ENCODE measurements at places on chromosomes 3 and 15.

DNA sequence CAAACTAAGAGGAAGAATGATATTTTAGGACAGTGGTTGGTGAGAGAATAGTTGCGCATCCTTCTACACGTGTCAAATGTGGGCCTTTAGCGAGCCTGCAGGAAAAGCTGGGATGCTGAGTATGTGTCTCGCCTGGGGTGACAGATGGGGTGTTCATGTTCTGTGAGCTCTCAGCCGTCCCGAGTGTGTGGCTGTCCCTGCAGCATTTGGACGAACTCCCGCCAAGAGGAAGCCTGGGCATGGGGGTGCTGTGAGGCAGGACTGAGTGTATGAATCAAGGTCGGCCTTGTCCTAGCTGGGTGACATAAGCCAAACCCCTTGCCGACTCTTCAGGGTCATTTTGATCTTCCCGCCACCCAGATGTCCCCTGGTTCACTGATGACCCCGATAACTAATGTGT, 94.8 kb downstream of the CACNA1D start:
- no peak for DNase-seq

- no peak for DNase-seq
Measured at GRCh38 chr3:25652921-25653320, 11.8 kb downstream of the TOP2B start.

- no peak for DNase-seq
Measured at GRCh38 chr3:114879059-114880031, 267.7 kb downstream of the ZBTB20 start.

DNA sequence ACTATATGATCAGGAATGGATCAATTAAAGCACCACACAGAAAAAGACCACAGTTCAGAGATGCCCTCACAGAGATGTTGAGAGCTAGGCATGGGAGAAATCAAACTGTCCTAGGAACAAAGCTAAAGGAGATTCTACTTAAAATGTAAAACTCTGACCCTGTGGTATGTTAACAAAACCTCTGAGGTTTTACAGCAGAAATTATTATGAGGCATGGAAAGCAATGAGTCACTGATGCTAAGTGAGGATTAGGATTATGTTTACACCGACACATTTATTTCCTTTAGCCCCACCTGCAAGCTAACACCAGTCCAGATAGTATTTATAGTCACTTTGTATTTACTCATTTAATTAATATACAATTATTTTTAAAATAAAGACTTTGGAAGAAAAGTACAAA, 1242.2 kb downstream of the OTOL1 start:
- DNase-seq, result no peak

- DNase-seq, result no peak
Measured at GRCh38 chr3:32865383-32865782, 47.6 kb downstream of the TRIM71 start.

DNA sequence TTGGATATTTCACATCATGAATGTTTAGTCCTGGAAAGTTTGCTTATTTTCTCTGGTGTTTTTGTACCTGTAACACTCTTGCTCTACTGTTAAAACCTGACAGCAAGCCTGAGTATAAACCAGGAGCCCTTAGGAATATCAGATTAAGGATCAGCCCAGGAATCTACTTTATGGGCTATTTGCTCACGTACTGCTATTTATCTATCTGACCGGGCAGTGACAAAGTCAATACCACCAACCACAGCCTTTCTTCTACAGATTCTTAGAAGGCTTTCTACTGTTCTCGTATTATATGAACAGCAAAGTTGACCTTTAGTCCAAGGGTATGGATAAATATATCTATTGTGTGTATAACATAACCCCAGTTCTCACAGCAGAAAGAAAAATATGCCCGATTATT, 521.2 kb downstream of the RBMS3 start:
- DNase-seq, result no peak

DNA sequence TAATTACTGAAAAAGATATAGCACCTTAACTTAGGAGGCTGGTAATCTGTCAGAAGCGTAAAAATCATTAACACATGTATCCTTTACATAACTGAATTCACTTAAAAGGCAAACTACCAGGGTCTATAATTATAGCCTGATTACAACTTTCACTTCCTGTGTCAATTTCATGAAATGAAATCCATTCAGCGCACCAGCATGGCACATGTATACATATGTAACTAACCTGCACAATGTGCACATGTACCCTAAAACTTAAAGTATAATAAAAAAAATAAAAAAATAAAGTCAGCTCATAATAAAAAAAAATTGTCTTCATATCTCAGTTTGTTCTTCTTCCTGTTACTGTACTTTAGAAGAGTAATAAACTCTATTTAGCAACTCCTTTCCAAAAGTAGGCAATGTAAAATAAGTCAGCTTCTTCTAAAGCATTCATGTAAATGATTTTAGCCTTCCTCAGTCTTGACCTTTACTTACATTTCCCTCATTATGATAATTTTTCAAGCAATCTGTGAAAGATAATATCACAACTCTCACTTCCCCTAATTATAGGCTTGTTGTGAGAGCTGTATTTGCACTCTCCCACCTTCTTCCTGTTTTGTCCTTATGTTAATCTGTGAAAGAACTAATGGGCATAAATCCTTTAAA, 50.1 kb downstream of the KBTBD8 start:
- no peak for DNase-seq

DNA sequence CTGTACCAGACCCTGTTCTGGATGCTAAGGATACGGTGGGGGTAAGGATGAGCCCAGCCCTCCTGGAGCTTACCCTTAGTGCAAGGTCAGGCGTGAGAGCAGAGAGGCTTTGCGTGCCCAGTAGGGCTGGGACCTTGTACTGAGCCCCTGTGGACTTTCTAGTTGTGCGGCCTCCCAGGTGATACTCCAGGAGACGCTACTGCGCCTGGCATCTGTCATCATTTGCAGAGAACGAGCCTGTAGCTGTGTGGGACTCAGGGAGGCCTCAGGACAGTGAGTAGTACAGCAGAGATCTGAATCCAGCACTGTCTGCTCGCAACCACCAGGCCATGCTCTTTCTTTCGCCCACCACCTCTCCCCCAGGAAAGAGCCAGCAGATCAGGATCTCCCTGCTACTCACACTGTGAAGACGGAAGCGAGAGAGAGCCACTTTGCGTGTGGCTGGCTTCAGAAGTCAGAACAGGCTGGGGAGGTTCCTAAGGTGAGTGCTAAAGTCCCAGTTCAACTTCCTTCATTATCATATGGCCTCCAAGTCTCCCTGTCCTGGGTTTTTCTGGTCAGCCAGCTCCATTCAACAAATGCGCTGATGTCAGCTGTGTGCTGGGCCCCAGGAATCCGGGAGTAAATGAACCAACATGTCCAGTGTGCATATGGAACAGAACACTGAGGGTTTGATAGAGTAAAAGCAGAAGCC, 38.2 kb upstream of the ITGA11 start:
- no peak for DNase-seq

DNA sequence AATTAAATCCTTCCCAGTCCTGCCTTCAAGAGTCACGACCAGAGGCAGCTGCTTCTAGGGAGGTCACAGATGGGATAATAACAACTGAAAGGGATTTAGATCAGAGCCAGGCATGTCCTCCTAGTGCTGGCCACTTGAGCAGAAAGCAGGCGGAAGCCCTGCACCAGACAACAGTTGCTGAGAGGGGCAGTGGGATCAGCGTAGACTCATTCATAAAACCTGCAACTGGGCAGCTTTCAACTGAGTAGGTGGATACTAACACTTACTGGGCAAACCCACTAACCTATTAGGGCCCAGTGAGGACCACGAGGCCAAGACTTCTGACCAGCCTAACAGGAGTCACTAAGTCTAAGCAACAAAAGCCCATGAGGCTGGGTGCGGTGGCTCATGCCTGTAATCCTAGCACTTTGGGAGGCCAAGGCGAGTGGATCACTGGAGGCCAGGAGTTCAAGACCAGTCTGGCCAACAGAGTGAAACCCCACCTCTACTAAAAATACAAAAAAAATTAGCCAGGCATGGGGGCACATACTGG, 67.0 kb downstream of the DAPK2 start:
- no peak for DNase-seq

DNA sequence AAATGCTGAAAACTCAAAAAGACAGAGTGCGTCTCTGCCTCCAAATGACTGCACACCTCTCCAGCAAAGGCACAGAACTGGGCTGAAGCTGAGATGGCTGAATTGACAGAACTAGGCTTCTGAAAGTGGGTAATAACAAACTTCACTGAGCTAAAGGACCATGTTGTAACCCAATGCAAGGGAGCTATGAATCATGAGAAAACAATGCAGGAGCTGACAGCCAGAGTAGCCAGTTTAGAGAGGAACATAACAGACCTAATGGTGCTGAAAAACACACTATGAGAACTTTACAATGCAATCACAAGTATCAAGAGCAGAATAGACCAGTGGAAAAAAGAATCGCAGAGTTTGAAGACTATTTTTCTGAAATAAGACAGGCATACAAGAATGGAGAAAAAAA, 10.1 kb upstream of the AVEN start:
- no peak for DNase-seq

- no peak for DNase-seq
Measured at GRCh38 chr15:93071469-93071936, 17.5 kb downstream of the RGMA start.

DNA sequence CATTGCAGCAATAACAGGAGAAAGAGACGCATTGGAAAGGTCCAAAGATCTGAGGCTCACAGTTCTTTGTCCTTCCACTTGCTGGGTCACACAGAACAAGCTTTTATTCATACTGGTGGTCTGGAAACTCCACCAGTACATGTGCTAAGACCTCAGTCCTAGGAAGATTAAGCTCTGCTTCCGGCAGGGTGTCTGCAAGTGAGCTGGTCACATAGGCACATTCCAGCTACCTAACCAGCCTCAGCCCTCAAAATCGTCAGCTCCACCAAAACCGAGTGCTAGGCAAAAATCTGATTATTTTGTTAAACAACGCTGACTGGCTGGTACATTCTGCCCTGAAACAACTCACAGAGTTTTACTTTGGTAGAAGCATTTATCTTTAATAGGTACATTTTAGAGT, 2.2 kb downstream of the ZBED2 start:
- DNase-seq, result no peak

- DNase-seq, result no peak
Measured at GRCh38 chr3:87298111-87298718, 21.8 kb upstream of the POU1F1 start.

DNA sequence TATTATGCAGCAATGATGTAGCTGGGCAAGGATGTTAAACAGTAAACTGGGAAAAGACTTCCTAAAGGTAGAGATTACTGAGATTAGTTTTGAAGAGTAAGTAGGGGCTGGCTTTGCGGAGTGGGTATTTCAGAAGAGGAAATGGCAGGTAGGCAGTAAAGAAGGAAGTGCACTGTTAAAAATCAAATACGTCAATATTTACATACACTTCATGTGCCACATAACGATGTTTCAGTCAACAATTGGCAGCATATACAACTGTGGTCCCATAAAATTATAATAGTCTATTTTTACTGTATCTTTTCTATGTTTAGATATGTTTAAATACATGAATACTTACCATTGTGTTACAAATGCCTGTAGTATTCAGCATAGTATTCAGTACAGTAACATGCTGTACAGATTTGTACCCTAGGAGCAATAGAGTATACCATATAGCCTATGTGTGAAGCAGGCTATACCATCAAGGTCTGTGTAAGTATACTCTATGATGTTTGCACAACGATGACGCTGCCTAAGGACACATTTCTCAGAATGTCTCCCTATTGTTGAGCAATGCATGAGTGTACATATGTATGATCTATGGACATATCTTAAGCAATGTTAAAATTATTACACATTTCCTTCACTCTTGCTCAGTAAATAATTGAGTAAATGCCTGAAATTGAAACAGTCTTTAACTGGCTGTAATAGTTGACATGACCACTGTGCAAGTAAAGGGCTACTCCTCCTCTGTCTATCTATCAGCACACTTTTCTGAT, 196.7 kb downstream of the ISL2 start:
- DNase-seq, result no peak

GRCh38 chr15:97383516-97383915, 577.0 kb upstream of the ARRDC4 start:
- no peak for DNase-seq

GRCh38 chr3:71724584-71725270, 475 bp downstream of the EIF4E3 start:
- no peak for DNase-seq

- DNase-seq, result no peak
Measured at GRCh38 chr3:115947325-115947724, 324.0 kb downstream of the GAP43 start.

GRCh38 chr3:61768284-61769037, 207.1 kb downstream of the PTPRG start:
- DNase-seq, result no peak

All from activated CD8-positive, alpha-beta memory T cell treated with anti-CD3 and anti-CD28 coated beads for 48 hours (primary cell).